RPMI8226 (cell line): ENCODE measurements at places on chromosomes 1 and 21.

GRCh38 chr1:89104687-89105086 is 21.2 kb downstream of the GBP2 start:
- DNase-seq = peak; percentile 4

DNA sequence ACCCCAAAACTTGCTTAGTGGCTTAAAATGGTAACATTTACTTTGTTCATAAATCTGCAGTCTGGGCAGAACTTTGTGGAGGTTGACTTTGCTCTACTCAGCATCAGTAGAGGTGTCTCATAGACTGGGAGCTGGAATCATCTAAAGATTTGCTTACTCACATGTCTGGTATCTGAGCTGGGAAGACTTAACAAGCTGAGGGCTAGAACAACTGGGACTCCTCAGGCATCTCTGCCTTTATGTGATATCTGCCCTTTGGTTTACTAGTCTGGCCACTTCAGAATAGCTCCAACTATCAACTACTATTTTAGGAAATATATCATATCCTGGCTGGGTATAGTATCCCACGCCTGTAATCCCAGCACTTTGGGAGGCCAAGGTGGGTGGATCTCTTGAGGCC is 82.5 kb downstream of the C4BPA start:
- no peak for DNase-seq

GRCh38 chr1:189563784-189564183 is 913.9 kb downstream of the BRINP3 start:
- no peak for DNase-seq

GRCh38 chr1:1203561-1204424 is 2.6 kb downstream of the TNFRSF18 start:
- DNase-seq = no peak

- DNase-seq = no peak
Measured at GRCh38 chr1:218139761-218140160, 145.3 kb upstream of the RRP15 start.
